Endothelial cell of umbilical vein (primary cell): ENCODE measurements at places on chromosomes 7 and 10. TPM values are rescaled to one million over a fixed set of nuclear protein-coding genes. Genes with fewer than 3 reads are reported as not detected.

Gene OR2A42
- total RNA-seq = not detected in 2 replicates

Gene AEBP1
- 47.7 and 48.0 TPM in 2 replicates for total RNA-seq

DNA sequence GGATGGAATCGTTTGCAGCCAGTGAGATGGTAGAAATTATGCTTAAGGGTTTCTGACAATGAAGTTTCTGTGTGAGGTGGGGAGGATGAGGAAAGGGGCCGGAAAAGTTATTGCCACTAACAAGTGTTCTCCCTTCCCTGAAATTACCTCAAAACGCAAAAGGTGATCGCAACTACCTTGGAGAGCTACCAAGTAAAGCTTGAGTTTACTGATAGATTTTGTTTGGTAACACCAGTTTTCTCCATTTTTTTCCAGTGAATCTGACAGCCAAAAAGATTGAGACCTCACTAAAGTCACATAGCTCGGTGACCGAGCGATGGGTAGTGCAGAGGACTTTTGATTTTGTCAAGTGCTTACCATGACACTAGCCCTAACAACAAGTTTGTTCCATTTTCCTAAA, 1.6 kb downstream of the SUV39H2 start:
- H3K36me3 ChIP-seq = no peaks in the 10 kb centered on the region
- peaks cover 20% of the 10 kb centered on the region for H3K4me1 ChIP-seq
- peak; percentile 12 for DNase-seq
- no peaks in the 10 kb centered on the region for H3K27me3 ChIP-seq
- H3K4me3 ChIP-seq = peak overlapping the region; percentile 90
- H3K27ac ChIP-seq = no peak overlapping the region

GRCh38 chr10:58435297-58435985, 50.2 kb downstream of the TFAM start:
- H3K27ac ChIP-seq = no peak overlapping the region
- peaks cover 8% of the 10 kb centered on the region for H3K27me3 ChIP-seq
- DNase-seq = peak; percentile 23
- peaks cover 8% of the 10 kb centered on the region for H3K4me1 ChIP-seq
- H3K4me3 ChIP-seq = no peak overlapping the region

Gene PAX4
- total RNA-seq = not detected in 2 replicates

Gene METTL27
- total RNA-seq = 1.2 and 10.8 TPM in 2 replicates

DNA sequence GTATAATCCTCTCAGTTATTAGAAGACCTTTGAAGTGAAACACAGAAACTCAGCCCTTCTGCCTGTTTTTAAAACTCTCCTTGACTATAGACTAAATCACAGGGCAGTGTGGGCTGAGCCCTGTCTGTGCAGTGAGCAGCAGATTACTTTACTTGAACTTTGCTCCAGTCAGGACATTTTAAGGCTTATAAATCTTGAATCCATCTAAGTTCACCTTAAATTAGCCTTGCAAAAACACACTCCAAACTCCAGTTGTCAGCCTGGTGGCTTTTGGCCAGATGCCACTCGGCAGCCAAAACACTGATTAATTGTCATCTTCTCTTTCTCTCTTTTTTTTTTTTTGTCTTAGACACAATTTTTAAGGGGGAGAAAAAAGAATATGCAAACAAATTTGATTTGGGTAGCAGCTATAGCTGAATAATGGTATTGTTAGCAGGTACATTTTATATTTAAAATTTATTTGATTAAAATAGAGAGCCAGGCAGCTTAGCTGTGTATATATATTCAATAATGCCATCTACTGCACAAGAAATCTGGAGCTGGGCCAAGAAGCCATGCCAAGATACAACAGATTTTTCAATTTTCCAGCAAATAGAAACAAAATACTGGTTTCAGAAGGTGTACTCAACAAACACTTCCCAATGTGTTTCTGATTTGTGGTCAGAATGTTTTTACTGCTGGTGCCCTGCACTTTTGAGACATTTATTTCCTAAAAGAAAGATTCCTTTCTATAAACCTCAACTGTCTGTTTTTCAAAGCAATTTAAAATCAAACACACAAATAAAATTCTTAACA, 247.7 kb downstream of the TFEC start:
- H3K4me1 ChIP-seq = no peaks in the 10 kb centered on the region
- no peak overlapping the region for H3K27ac ChIP-seq
- H3K27me3 ChIP-seq = no peaks in the 10 kb centered on the region

DNA sequence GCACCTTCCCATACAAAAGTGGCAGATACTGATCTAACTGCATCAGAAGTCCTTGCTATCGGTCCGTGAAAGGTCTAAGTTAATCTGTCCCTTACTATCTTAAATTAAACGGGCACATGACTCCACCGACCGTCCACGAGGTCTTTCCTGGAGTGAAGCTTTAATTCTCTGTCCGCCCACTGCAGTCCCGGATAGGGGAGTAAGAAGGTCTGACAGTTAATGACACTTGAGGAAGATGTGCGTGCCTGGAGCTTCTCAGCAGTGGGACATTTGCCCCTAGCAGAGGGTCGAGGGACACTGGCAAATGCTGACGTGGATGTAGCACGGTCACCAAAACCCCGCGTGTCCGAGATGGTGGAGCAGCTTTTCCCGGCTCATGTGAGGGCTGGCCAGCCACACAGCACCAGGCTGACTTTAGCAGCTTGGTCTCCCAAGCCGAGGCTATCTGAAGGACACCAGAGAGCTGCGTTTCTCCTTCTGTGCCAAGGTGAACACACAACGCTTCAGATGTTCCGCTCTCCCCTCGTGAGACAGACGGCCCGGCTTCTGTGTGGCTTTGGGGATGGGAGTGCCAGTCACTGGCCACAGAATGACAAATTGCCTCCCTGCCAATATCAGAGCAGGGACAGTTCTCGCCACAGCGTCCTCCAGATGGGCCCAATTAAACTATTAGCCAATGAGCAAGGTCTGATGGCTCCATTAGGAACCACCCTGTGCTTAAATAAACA, 86.6 kb downstream of the ADARB2 start:
- no peaks in the 10 kb centered on the region for H3K27me3 ChIP-seq
- H3K4me3 ChIP-seq = no peak overlapping the region
- DNase-seq = no peak
- H3K36me3 ChIP-seq = no peaks in the 10 kb centered on the region
- H3K27ac ChIP-seq = no peak overlapping the region

- H3K27me3 ChIP-seq = no peaks in the 10 kb centered on the region
- DNase-seq = no peak
- H3K4me1 ChIP-seq = no peaks in the 10 kb centered on the region
- no peak overlapping the region for H3K27ac ChIP-seq
- no peak overlapping the region for H3K4me3 ChIP-seq
These were observed 65.1 kb upstream of the PHF14 start for GRCh38 chr7:10908600-10908999.

GRCh38 chr7:39624442-39624807, 1.1 kb downstream of the RALA start:
- peak overlapping the region; percentile 87 for H3K27ac ChIP-seq
- no peaks in the 10 kb centered on the region for H3K27me3 ChIP-seq
- peak overlapping the region; percentile 80 for H3K4me3 ChIP-seq
- peaks cover 43% of the 10 kb centered on the region for H3K4me1 ChIP-seq

DNA sequence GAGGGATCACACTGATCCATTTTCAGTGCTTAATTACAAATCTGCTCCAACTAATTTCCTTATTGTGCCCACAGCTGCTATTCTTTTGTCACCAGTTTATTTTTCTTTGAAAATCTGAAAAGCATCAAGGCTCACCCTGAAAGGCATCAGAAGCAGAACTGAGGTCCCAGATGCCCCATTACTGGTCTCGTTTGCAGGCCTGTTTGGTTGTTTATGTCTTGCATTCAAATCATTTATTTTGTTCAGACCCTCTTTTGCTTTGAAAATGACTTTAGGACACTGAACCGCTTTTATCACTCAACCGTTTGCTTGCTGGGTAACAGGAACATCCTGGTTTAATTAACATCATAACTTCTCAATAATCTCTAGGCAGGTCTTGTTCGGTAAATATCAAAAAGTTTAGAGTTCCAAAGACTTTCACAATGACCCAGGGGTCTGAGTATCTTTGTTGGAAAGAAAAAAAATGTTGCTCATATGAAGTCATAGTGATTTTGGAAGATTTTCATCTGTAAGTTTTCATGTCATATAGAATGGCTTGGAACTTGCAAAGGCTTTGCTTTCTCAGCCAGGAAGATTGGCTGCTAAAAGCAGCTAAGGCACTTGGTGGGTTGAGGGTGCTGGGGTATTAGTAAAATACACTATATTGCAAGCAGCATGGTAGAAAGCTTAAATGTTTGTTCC, 398.3 kb upstream of the NPVF start:
- no peak for DNase-seq
- no peaks in the 10 kb centered on the region for H3K36me3 ChIP-seq
- H3K4me3 ChIP-seq = no peak overlapping the region
- no peaks in the 10 kb centered on the region for H3K4me1 ChIP-seq
- no peaks in the 10 kb centered on the region for H3K27me3 ChIP-seq

DNA sequence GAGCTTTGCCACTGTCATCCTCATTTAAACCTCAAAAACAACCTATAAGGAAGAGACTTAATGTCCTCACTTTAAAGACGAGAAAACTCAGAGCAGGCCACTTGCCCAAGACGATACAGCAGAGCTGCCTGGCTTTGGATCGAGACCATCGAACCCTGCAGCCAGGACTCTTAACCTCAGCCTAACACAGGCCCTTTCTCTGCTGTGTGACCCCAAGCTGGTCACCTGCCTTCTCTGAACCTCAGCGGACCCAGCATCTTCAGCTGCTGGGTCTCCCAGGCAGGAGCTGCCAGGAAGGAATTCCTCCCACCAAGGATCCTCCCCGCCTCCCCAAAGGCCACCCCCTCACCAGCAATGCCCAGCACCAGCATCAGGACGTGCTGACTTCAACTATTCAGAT, 32.7 kb downstream of the TNRC18 start:
- H3K27ac ChIP-seq = no peak overlapping the region
- no peak overlapping the region for H3K4me3 ChIP-seq
- no peaks in the 10 kb centered on the region for H3K27me3 ChIP-seq
- no peaks in the 10 kb centered on the region for H3K4me1 ChIP-seq
- no peak for DNase-seq

- H3K27me3 ChIP-seq = peaks cover 2% of the 10 kb centered on the region
- no peak overlapping the region for H3K4me3 ChIP-seq
- no peaks in the 10 kb centered on the region for H3K36me3 ChIP-seq
- H3K4me1 ChIP-seq = no peaks in the 10 kb centered on the region
These were observed 1.0 kb downstream of the DDC start for GRCh38 chr7:50564171-50564570.

GRCh38 chr10:68537796-68538195, 10.5 kb upstream of the SLC25A16 start:
- DNase-seq = no peak
- H3K36me3 ChIP-seq = no peaks in the 10 kb centered on the region
- no peak overlapping the region for H3K27ac ChIP-seq
- no peaks in the 10 kb centered on the region for H3K27me3 ChIP-seq
- no peaks in the 10 kb centered on the region for H3K4me1 ChIP-seq
- no peak overlapping the region for H3K4me3 ChIP-seq

DNA sequence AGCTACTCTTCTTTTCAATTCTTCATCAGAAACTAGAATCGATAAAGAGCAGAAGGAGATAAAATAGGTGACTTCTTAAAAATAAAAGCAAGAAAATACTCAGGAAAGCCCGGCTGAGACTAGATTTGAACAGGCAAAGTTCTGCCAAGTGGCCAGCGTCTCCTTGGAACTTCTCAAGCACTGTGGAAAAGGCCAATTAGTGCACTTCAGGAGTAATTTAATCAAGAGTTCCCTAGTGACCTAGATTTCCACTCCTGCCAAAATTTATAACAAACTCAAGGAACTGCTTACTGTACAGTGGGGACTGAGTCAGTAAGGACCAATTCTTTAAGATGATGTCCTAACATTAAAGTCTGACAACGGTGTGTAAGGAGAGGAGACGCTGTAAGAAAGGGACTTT, 57.3 kb downstream of the CHCHD3 start:
- H3K27ac ChIP-seq = no peak overlapping the region
- H3K27me3 ChIP-seq = no peaks in the 10 kb centered on the region

Gene OR6B1
- not detected in 2 replicates for total RNA-seq

DNA sequence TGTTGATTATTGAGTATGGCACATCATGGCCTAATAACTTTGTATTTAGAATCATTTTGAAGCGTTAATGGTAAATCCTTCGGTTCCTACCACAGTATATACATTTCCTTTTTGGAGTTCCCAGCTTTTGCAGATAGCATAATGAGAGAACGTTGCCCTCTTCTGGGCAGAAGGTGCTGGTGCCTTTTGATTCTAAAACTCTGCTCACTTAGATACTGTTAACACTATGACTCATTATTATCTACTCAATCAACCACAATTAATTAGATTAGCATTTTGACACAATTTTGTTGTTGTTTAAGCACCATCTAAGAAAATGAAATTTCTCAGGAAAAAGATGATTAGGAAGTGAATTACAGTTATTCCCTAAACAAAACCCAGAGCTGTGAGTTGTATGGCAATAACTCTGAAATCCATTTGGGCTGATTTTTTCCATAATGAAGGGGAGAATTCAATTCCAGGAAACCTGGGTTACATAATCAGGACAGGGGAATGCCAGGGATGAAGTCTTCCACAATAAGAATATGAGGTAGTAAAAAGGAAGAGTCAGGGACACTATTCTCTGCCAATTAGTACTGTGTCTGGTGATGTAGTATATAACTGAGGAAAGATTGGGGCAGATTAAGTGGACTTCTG, 11.5 kb upstream of the DLD start:
- H3K4me3 ChIP-seq = no peak overlapping the region
- no peak overlapping the region for H3K27ac ChIP-seq
- H3K36me3 ChIP-seq = no peaks in the 10 kb centered on the region

GRCh38 chr7:140229591-140230515, 53.1 kb upstream of the KDM7A start:
- no peak overlapping the region for H3K27ac ChIP-seq
- peaks cover 18% of the 10 kb centered on the region for H3K27me3 ChIP-seq
- DNase-seq = no peak
- no peaks in the 10 kb centered on the region for H3K36me3 ChIP-seq
- peak overlapping the region; percentile 60 for H3K4me3 ChIP-seq
- peaks cover 6% of the 10 kb centered on the region for H3K4me1 ChIP-seq

- H3K27ac ChIP-seq = no peak overlapping the region
- H3K4me3 ChIP-seq = no peak overlapping the region
- H3K27me3 ChIP-seq = no peaks in the 10 kb centered on the region
- peaks cover 21% of the 10 kb centered on the region for H3K4me1 ChIP-seq
These were observed 4.3 kb downstream of the MAP3K8 start for GRCh38 chr10:30438021-30438850.

DNA sequence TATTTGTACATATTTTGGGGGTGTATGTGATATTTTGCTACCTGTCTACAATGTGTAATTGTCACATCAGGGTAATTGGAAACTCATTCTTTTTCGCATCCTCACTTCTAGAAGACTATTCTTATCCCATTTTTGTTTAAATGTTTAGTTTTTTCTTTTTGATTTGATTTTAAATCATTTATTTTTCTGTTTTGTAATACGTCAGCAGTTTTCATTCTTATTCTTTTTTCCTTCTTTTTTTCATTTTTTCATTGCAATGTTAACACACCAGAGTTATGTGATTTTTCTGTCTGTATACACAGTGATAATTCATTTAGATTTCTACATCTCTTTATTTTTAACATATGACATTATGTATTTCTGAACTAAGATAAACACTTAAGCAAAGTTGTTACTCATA, 85.5 kb downstream of the SLC13A1 start:
- H3K4me3 ChIP-seq = no peak overlapping the region
- peaks cover 2% of the 10 kb centered on the region for H3K27me3 ChIP-seq
- no peak for DNase-seq
- no peak overlapping the region for H3K27ac ChIP-seq
- H3K36me3 ChIP-seq = no peaks in the 10 kb centered on the region
